ENCODE measurements at places on chromosomes 5 and 9. TPM values are rescaled to one million over a fixed set of nuclear protein-coding genes. Genes with fewer than 3 reads are reported as not detected.
A peak's percentile ranks its signal among the peaks of the same experiment; 100 is the strongest.

MAP3K1 gene
- 4.7 TPM for total RNA-seq

C5orf58 gene
- not detected for total RNA-seq

SARDH gene
- total RNA-seq: 0.45 TPM

GHR gene
- 1.9 TPM for total RNA-seq

- no peak for DNase-seq
Observed at GRCh38 chr5:90598293-90598692, 39.7 kb downstream of the ADGRV1 start.

DNA sequence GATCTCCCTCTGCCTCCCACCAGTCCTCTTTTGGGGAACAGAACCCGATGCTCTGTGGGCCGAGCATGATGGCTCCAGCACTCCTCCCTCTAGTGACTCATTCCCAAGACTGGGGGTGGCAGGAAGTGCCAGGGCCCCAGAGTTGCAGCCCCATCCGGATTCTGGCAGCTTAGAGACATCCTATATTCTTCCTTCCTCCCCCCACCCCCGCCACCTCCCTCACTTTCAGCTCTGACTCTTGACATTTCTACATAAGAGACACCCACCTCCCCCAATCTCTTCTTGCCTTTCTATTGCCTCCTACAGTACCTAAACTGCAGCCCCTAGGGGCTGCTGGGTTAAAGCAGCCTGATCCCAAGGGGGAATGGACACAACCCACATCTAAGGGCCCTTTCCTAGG, 47.1 kb upstream of the MATR3 start:
- peak; percentile 36 for DNase-seq

GRCh38 chr9:110887276-110887675, 151.0 kb downstream of the LPAR1 start:
- no peak for DNase-seq

GRCh38 chr5:14213253-14213652, 70.1 kb downstream of the TRIO start:
- no peak for DNase-seq

DNA sequence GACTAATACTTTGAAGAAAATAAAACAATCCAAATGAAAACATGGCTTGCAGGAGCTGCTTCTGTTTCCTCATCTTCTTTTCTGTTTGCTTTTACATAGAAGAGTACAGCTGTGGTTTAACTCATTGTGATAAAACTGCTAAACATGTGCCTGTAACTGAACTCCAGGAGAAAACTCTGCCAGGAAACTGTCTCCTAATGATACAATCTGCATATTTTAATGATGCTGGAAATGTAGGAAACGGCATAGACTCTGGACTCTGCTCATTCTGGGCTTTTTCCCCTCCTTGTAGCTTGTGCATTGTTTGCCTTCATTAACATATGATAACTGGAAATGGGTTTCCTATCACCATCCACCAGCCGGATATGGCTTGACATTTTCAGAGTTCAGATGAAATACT, 813.3 kb upstream of the WWC1 start:
- DNase-seq: no peak

DNA sequence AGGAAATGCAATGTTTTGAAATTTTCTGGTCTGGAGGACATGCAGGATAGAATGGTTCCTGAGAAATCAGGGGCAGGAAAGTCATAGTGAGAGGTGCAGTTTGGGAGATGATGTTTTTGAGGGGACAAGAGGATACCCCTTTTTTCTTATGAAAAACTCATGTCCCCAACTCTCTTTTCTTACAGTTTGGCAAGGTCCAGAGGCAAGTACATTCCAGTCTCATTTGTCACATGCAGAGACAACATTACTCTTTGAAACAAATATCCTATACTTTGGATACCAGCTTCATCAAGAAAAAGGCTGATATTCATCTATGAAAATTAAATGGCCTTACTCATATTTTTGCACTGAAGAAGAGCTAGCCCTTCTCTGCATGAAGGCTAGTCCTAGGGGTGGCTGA, 48.2 kb downstream of the EQTN start:
- DNase-seq: no peak

- DNase-seq: no peak
Observed at GRCh38 chr9:91199739-91200497, 161.8 kb downstream of the AUH start.

- no peak for DNase-seq
Observed at GRCh38 chr5:142685418-142686209, at the start of gene FGF1. Gene FGF1 (minus strand): TSS chr5:142686090. CDS start chr5:142614127, 71,963 bp downstream.

CKS2 gene
- total RNA-seq: 62.3 TPM

- DNase-seq: no peak
Observed at GRCh38 chr5:176748073-176748966, 62.0 kb upstream of the UNC5A start.

GRCh38 chr9:38305582-38305981, 86.9 kb upstream of the ALDH1B1 start:
- DNase-seq: no peak

SPZ1 gene
- not detected for total RNA-seq

- DNase-seq: no peak
Observed at GRCh38 chr5:142007237-142007544, 5.6 kb downstream of the GNPDA1 start.

- no peak for DNase-seq
Observed at GRCh38 chr5:157295247-157295646, 29.3 kb downstream of the CYFIP2 start.

- no peak for DNase-seq
Observed at GRCh38 chr9:95816716-95817115, 58.8 kb upstream of the ERCC6L2 start.

TAF11L6 gene
- not detected for total RNA-seq

DNA sequence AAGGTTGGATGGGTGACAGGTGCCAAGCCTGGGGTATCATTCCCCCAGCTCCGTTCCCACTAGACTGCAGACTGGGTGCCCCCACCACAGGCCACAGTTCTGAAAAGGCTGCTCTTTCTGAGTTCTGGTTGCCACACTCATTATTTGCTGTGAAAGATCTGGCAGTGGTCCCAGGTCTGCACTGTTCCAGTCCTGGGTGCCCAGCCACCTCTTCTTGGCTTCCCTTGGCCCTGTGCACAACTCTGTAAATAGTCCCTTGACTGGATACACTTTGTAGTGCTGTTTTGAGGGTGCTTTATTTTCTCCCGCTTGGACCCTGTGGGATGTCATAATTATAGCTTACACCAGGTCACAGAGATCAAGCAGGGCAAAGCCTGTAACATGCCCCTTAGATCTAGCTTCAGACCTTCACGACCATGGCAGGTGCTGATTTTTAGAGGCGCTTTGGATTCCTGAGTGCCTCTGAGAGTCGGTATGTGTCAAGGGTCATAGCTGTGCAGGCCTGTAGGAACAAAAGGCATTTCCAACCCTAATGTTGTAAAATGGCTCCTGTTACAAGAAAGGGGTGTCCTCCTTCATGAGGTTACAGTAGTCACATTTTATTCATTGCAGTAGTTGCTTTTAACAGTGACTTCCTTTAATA, 344.9 kb downstream of the ICE1 start:
- no peak for DNase-seq

- no peak for DNase-seq
Observed at GRCh38 chr5:154648229-154648628, 106.9 kb upstream of the LARP1 start.

DNA sequence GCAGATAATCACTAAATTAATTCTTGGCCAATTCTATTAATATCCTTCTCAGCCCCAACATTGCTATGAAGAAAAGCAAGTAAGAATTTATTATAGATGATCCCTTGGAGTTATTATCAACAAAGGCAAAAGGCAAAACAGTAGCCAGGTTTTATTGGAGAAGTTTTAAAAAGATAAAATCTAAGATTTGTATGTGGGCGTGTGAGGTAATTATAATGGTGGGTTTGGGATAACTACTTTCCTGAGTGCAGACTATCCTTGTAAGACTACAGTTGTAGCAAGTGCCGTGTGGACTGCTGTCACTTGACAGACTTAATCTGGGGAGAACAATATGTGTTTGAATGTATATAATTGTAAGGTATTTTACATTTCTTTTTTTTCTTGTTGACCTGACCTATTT, 23.2 kb downstream of the SLC31A1 start:
- DNase-seq: no peak

GRCh38 chr5:125484742-125485641, 738.6 kb upstream of the ZNF608 start:
- DNase-seq: peak; percentile 97

DNA sequence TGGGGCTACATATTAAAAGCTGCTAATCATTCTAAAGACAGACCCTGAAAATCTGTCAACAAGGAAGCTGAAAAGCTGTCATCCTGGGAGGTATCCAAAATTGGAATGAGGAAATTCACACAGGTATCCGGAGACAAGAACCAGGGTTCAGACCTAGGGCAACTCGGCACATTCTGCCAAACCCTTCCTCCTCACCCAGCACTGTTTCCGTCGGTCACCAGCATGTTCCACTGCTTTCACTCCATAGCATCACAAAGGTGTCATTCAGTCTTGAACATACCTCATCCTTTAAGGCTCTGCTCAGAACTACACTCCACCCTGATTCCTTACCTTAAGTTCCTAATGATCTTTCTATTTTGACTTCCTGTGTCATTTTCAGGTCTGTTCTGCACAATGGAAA, 153.1 kb upstream of the RASA1 start:
- no peak for DNase-seq

Measured in HFFc6 (cell line).